GM12891 (cell line): ENCODE measurements at places on chromosomes 3 and 15.

GRCh38 chr3:136642711-136643110 lies 109.5 kb downstream of the STAG1 start:
- no peak for DNase-seq

GRCh38 chr3:72271216-72271615 lies 486.3 kb upstream of the PROK2 start:
- DNase-seq = no peak

DNA sequence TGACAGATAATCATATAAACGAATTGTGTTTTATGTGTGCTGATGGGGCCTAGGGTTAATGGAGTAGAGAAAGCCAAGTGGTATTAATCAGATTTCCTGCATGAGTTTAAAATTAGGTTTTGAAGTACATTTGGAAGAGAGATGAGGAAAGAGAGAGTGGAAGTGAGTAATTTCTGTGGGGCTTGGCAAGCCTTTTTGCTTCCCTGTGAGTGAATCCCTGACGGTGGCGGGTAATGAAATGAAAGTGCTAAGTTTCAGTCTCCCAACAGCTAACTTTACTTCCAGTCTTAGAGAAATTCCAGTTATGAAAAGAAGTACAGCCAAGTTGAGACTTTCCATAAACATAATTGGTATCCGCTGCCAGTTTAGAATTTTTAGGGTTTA lies 139.4 kb downstream of the BBX start:
- no peak for DNase-seq

DNA sequence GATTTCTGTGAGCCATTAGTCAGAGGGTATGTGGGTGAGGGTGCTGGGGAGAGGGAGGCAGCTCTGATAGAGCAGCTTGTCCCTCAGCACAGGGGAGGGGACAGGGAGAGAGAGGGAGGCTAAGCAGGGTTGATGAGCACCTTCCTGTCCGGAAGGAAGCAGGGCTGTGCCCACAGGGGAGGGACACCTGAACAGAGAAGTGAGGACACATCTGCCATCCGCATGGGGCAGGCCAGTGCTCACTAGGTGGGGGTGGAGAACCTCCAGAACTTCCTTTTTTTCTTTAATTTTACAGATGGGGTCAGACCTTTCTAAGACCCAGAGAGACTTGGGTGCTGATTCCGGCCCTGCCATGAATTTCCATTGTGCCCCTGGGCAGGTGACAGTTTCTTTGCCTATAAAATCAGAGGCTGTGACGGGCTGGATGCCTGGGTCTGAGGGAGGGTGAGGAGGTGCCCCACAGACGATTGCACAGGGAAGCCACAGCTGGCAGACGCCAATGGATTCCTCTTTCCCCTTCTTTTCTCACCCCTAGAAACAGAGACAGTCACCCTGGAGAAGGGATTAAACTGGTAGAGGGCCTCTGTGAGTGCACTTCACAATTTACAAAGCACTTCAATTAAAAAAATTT lies 4.1 kb upstream of the TGM5 start:
- DNase-seq = no peak

- no peak for DNase-seq
Measured at GRCh38 chr3:116524453-116525210, 79.3 kb upstream of the LSAMP start.

- DNase-seq = no peak
Measured at GRCh38 chr3:24520976-24521419, 26.3 kb upstream of the THRB start.

DNA sequence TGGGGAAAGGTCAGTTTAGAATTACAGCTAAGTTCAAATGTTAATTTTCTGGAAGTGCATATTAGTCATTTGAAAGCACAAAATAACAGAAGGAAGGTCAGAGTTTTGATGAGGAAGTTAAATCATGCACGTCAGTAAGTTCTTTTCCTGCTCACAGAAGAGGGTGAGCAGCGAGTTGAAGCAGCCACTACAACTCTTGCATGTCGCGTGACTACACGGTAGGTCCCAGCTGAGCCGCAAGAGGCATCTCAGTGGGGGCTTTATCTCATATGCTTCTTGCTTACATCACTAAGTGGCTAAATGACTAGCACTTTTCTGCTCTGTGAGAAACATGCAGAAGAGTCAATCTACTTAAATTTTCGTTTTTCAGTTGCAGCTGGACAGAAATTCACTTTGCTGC lies 21.3 kb upstream of the SEC62 start:
- no peak for DNase-seq

- no peak for DNase-seq
Measured at GRCh38 chr3:161038725-161039124, 66.4 kb downstream of the B3GALNT1 start.

GRCh38 chr15:72199721-72200212 lies 2.2 kb upstream of the GRAMD2A start:
- DNase-seq = peak; percentile 68

DNA sequence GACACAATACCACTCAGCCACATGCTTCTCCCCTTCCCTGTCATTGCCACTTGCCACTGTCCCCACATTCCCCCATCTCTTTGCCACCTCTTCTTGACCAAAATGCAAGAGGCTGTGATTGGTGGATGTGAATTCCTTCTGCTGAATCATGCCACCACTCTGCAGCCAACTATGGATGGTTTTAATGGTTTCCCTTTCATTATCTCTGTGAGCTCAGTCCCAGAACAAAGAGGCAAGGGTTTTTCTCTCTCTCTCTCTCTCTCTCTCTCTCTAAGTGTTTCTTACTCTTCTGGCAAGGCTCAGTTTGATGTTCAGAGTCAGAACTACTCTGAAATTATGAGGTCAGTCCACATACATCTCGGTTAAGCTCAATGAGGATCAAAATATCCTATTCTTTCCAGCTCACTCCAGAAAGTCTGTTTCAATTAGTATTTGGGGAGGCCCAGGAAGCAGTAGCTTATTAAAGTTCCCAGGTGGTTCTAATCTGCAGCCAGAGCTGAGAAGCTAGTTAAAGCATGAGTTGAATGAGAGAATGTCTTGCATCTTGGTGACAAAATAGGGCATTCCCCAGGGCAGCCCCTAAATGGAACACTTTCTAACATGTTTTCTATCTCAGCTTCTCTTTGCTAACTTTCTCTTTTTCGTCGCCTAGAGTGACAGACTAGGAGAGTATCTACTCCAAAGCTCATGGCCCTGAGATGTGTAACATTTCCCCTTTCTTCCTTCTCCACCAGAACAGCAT lies 8.5 kb upstream of the ILDR1 start:
- no peak for DNase-seq

GRCh38 chr3:169171739-169172138 lies 491.8 kb downstream of the MECOM start:
- no peak for DNase-seq

DNA sequence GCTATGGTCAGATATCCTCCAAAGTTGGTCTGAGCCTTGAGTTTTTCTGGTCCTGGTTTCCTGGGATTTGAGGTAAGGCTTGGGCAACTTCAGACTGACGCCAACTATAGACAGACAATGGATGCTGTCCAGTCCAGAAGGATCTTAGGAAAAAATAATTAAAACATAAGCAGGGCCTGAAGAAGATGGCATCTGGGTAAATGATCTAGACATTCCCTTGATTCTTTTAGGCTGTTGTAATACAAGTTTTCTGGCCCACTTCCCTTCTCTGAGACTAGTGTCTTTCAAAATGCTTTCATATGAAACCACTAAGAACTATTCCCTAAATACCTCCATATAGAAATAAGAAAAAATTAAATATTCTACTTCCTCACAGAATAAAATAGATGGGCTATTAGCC lies 47.7 kb upstream of the PLXND1 start:
- DNase-seq = no peak

DNA sequence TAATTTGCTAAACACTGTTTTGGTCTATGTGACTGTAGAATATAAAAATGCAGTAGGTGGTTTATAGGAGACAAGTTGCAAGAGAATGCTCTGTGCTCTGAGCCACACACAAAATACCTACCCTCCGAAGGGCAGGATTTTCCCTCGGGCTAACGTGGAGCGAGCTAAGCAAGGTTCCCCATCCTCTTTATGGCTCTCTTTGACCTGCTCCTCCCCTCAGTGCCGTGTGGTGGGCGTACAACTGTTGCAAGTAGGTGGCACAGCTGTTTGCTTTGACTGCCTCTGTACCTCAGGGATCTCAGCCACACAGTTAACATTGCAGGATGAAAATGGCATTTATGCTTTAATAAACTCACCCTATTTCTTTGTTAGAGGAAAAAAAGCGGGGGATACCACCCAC lies 339.1 kb downstream of the SATB1 start:
- DNase-seq = no peak

DNA sequence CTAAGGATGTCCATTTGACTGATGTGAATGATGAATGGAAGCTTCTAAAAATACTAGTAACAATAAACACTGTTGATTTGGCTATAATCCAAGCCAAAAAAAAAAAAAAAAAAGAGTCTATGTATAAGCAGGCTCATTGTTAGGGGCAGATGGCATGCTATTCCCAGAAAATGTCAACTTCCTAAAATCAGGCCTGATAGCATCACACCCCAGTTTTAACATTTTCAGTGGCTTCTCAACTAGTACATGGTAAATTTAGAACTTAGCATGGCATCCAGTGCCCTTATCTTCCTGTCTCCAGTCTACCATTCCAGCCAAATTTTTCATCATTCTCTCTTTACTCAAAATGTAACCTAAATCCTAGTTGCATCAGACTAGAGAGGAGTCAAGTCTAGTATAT lies 288.2 kb upstream of the ZNF385D start:
- DNase-seq = no peak

DNA sequence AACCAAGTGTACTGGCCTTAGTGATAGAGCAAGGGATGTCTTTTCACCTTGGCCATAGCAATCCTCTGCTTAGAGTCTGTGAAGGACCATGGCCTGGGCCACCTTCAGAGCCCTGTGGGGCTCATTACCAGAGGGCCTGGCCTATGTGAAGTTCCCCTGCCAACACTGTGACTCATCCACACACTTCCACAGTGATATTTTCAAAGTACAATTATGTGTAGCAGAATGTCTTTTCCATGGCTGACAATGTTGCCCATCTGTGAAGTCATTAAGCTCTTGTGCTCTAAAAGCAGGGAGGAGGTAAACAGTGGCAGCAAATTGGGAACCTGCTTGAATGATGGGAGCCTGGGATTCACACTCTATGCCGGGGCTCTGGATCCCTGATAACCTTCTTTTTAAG lies 12.2 kb upstream of the CACNA1D start:
- DNase-seq = no peak

DNA sequence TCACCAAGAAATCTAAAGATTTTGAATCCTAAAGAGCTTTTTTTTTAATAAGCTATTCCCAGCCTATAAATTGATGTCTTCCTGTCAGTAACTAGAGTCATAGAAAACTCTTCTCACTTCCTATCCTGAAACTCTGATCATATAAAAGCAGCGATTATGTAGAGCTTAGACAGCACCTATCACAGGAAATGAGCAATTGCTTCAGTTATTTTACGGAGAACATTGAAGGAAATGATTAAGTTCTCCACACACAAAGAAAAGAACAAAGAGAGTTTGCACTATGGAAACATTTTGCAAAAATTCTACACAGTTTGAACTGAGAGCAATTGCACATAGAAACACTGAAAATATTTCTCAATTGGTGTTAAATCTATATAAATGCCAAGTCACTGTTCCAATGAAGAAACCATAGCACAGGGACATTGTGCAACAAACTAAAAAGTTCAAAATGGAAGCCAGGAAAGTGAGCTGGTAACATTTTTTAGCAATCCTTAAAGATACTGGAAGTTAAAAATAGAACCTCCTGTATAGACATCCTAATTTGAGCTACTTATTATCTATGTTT lies 291.5 kb upstream of the ARHGEF26 start:
- no peak for DNase-seq

DNA sequence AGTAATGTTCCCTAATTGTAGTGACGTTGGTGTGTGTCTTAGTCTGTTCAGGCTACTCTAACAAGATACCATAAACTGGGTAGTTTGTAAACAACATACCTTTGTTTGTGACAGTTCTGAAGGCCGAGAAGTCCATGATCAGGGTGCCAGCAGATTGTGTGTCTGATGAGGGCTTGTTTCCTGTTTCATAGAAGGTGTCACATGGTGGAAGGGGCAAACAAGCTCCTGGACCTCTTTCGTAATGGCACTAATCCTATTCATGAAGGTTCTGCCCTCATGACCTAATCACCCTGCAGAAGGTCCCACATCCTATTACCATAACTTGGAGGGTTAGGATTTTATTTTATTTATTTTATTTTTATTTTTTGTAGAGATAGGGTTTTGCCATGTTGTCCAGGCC lies 11.1 kb downstream of the ATXN7 start:
- DNase-seq = no peak

- DNase-seq = no peak
Measured at GRCh38 chr15:98660055-98660454, 11.7 kb downstream of the IGF1R start.

GRCh38 chr15:91956026-91956723 lies 102.7 kb downstream of the SLCO3A1 start:
- DNase-seq = no peak

GRCh38 chr15:62241135-62241770 lies 76.2 kb upstream of the C2CD4B start:
- DNase-seq = no peak

DNA sequence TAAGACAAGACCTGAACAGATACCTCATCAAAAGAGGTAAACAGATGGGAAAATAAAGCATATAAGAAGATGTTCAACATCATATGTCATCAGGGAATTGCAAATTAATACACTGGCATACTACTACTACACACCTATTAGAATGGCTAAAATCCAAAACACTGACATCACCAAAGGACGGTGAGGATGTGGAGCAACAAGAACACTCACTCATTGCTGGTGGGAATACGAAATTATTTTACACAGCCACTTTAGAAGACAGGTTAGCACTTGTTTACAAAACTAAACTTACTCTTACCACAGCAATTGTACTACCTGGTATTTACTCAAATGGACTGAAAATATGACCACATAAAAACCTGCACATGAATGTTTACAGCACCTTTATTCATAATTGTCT lies 119.6 kb downstream of the GSK3B start:
- DNase-seq = no peak

DNA sequence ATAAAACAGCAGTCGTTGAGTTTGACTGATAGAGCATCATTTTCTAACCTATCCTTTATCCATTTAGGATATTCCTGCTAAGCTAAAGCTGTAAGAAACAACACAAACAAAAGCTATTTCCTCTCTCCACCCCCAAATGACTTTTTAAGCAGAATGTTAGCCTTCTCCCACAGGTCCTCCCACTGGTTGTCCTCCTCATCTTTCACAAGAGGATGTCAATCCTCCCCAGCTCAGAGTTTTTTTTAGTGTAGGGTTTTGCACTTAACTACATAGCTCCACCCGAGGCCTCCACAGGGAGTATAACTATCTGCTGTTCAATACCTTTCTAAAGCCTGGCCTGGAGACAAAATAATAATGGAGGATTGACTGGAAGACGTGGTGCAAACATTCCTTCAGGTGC lies 7.8 kb downstream of the SETMAR start:
- no peak for DNase-seq

GRCh38 chr3:129686941-129687340 lies 80.5 kb upstream of the PLXND1 start:
- no peak for DNase-seq

- no peak for DNase-seq
Measured at GRCh38 chr3:24270204-24270691, 224.4 kb downstream of the THRB start.
